ENCODE measurements at places on chromosomes 6 and 20. TPM values are rescaled to one million over a fixed set of nuclear protein-coding genes. Genes with fewer than 3 reads are reported as not detected.

DNA sequence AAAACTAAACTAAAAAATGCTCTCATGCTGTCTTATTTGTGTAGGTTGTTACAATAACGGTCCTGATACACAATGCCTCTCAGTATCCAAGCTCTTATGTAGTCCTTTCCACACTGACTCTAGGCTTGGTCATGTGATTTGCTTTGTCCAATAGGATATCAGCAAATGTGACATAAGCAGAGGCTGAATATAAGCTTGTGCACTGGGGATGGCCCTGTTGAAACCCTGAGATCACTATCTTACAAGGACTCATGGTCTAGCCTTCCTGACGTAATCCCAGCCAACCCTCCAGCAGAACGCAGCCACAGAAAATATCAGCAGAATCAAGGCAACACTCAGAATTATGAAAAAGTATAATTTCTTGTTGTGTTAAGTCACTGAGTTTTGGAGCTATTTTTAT lies 145.1 kb upstream of the CCN2 start:
- peaks cover 4% of the 10 kb centered on the region for H3K4me1 ChIP-seq
- no peak for DNase-seq
- no peaks in the 10 kb centered on the region for H3K27me3 ChIP-seq
- H3K36me3 ChIP-seq, result no peaks in the 10 kb centered on the region

Gene BPIFA1
- total RNA-seq, result 0.69 TPM

GRCh38 chr20:62631336-62632308 lies 10.7 kb upstream of the SLCO4A1 start:
- no peaks in the 10 kb centered on the region for H3K36me3 ChIP-seq
- no peak for DNase-seq
- peaks cover 29% of the 10 kb centered on the region for H3K4me1 ChIP-seq
- no peak overlapping the region for H3K27ac ChIP-seq

Gene SOBP
- total RNA-seq, result 1.8 TPM

Gene SGK2
- 9.9 TPM for total RNA-seq

GRCh38 chr6:133392641-133393040 lies 151.5 kb downstream of the EYA4 start:
- H3K27ac ChIP-seq, result no peak overlapping the region
- H3K27me3 ChIP-seq, result no peaks in the 10 kb centered on the region
- H3K36me3 ChIP-seq, result no peaks in the 10 kb centered on the region
- peaks cover 36% of the 10 kb centered on the region for H3K4me1 ChIP-seq
- DNase-seq, result no peak

GRCh38 chr6:50471041-50471440 lies 242.3 kb upstream of the TFAP2D start:
- no peak for DNase-seq
- no peak overlapping the region for H3K27ac ChIP-seq
- no peaks in the 10 kb centered on the region for H3K27me3 ChIP-seq
- H3K4me1 ChIP-seq, result no peaks in the 10 kb centered on the region
- no peak overlapping the region for H3K4me3 ChIP-seq

- H3K4me1 ChIP-seq, result peaks cover 9% of the 10 kb centered on the region
- no peak overlapping the region for H3K4me3 ChIP-seq
Observed at GRCh38 chr6:162200945-162201690, 526.4 kb downstream of the PRKN start.

GRCh38 chr20:50814438-50815161 lies 19.7 kb downstream of the BCAS4 start:
- peaks cover 28% of the 10 kb centered on the region for H3K4me1 ChIP-seq
- H3K27ac ChIP-seq, result no peak overlapping the region
- H3K4me3 ChIP-seq, result no peak overlapping the region
- H3K27me3 ChIP-seq, result no peaks in the 10 kb centered on the region

GRCh38 chr6:62090442-62091229 lies 195.4 kb downstream of the KHDRBS2 start:
- no peak for DNase-seq
- no peaks in the 10 kb centered on the region for H3K36me3 ChIP-seq
- H3K4me1 ChIP-seq, result no peaks in the 10 kb centered on the region
- H3K27ac ChIP-seq, result no peak overlapping the region
- no peaks in the 10 kb centered on the region for H3K27me3 ChIP-seq
- H3K4me3 ChIP-seq, result no peak overlapping the region

DNA sequence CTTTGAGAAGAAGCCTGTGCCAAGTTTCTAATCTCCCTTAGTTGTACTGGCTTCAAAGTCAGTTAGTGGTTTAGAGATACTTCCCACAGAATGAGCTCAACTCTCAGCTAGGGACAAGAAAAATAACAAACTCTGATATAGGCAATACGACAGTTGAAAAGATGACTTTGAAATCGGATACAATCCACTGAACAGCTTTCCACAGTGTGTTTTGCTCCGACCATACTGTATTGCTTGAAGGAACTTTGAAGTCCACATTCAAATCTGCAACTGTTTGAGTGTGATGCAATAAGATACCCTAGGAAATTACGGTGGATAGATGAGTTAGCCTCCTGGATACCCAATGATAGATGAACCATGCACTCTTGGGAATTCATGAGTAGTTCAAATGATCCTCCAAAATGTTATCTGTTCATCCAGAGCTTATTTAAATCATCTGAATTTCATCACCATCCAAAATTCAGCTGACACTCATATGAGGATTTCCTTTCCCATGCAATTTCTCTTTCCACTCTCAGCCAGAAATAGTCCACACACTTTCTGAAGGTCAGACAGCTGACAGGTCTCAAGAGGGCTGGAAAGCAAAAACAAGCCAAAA lies 443.8 kb downstream of the HAO1 start:
- H3K27ac ChIP-seq, result no peak overlapping the region
- H3K36me3 ChIP-seq, result no peaks in the 10 kb centered on the region
- no peak overlapping the region for H3K4me3 ChIP-seq
- H3K27me3 ChIP-seq, result peaks cover 4% of the 10 kb centered on the region
- H3K4me1 ChIP-seq, result peaks cover 10% of the 10 kb centered on the region
- no peak for DNase-seq

DNA sequence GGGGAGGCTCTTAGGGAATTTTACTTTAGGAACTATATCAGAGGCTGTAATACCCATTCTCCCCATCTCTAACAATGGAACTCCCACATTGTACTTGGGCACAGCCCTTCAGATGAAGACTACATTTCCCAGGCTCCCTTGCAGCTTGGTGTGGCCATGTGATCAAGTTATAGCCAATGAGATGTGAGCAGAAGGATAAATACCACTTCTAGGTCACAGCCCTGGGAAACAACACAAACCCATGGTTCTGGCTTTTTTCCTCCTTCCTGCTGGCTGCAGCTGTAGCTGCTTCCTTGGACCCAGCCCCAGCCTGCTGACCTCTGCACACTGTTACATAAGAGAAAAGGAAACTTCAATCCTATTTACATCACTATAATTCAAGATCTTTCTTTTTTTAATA lies 445.9 kb upstream of the JARID2 start:
- H3K4me3 ChIP-seq, result no peak overlapping the region
- no peak for DNase-seq
- H3K27ac ChIP-seq, result no peak overlapping the region
- peaks cover 3% of the 10 kb centered on the region for H3K36me3 ChIP-seq
- peaks cover 3% of the 10 kb centered on the region for H3K27me3 ChIP-seq

Gene DLK2
- 3.3 TPM for total RNA-seq

All from type B pancreatic cell (in vitro differentiated cells).